T-helper 2 cell (primary cell): ENCODE measurements at places on chromosomes 7 and 10.
A peak's percentile ranks its signal among the peaks of the same experiment; 100 is the strongest.

- no peak for DNase-seq
Observed at GRCh38 chr10:98388101-98388655, 26.8 kb downstream of the PYROXD2 start.

DNA sequence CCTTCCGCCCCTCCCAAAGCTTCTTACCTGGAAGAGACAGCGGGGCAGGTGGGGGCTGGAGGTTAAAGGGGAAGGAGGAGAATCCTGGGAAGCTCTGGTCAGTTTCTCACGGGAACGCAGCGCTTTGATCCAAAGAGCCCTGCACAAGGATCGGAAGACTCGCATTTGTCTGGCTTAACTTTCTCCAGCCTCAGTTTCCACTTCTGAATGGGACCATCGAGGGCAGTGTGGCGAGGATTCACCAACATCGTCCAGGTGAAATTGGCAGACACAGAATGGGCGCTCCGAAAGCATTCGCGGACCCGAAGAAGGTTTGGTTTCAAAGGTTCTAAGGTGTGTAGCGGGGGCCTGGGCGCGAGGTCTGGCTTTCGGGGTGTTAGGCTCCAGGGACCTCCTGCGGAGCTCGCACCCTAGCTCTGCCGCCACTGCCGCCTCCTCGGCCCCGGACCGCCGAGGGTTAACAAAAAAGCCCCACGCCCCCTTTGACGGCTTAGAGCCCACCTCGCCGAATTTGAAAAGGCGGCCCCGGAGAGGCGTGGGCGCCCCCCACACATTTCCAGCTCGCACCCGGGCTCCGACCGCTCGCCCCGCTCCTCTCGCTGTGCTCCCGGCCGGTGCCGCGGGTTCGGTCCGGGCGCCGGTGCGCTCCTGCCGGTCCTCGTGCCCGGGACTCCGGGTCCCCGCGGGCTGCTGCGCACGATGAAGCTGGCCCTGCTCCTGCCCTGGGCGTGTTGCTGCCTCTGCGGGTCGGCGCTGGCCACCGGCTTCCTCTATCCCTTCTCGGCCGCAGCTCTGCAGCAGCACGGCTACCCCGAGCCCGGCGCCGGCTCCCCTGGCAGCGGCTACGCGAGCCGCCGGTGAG lies at the start of gene COL26A1:
Gene COL26A1, plus strand, starts transcription at position 542 of the 862 bp plus-strand sequence. Its CDS starts 158 bp downstream, at position 700.
- DNase-seq, result no peak

- no peak for DNase-seq
Observed at GRCh38 chr10:126857178-126857806, 47.9 kb upstream of the DOCK1 start.

DNA sequence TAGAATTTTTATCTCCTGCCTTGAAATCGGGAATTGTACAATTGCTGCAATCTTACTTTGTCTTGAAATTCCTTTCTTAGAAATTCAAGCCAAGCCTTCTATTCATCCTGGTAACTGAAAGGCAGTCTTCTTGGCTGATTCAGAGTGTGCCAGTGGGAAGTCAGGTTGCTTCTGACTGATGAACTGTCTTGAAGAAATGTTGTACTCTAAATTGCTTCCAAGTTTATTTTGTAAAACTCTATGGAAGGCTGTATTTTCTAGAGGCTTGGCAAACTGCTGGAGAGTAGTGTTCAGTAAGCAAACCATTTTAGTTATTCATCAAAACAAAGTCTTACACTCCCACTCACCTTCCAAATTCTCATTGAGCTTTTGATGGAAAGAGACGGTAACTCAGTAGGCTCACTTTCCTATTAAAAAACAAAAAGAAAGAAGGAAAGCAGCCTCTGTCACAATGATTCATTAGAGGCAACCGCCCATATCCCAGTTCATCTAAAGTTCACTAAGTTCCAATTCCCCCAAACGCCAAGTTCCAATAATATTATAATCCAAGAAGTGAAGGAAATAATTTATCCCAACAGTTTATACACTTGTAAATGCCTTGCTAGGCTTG lies 187.9 kb upstream of the MALRD1 start:
- no peak for DNase-seq

DNA sequence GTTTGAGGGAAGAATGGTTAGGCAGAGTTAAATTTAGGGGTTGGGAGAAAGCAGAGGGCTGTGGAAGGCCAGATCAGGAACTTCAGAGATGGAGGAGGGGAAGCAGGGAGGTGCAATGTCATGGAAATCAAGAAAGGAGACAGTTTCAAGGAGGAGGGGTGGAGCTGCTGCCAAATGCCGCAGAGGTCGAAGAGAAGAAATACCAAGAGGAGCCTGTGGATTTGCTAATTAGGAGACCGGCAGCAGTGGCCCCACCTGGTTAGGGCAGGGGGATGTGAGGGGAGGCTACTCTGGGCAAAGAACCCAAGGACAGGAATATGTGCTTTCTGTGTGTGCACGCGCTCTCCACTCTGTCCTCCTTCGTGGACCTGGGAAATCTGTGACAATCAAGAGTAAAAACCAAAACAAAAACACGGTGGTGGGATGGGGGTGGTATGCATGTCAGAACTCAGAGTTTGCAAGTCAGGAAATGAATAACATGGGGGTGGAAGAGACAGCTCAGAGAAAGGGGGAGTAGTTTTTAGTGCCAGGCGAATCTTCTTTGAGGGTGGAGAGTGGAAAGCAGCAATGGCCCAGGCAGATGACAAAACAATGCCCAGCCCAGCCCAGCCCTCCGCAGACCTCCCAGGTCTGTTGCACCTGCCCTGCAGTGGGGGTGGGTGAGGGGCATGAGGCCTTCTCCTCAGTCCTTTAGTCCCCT lies 102.9 kb upstream of the PAX2 start:
- no peak for DNase-seq

DNA sequence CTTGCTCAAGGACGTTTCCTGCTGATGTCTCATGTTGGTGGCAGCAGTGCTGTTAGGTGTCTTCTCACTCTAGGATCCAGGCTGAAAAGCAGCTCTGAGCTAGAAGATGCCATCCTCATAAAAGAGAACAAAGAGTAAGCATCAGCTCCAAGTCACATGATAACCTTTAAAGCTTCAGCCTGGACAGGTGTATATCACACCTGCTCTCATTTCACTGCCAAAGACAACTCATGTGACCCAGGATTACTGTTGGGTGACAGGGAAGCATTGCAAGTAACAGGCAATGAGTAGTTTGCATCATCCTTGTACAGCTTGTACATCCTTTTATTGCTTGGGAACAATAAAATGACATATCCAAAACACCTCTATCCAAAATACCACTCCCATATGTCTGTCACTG lies 423.4 kb upstream of the DPP6 start:
- no peak for DNase-seq

- no peak for DNase-seq
Observed at GRCh38 chr10:130808686-130809085, 502.8 kb downstream of the TCERG1L start.

GRCh38 chr10:117137031-117137910 lies 799 bp downstream of the VAX1 start:
- DNase-seq, result no peak

- no peak for DNase-seq
Observed at GRCh38 chr10:113666682-113667252, 2.9 kb upstream of the NRAP start.

GRCh38 chr10:132698761-132699391 lies 87.1 kb downstream of the NKX6-2 start:
- DNase-seq, result no peak

DNA sequence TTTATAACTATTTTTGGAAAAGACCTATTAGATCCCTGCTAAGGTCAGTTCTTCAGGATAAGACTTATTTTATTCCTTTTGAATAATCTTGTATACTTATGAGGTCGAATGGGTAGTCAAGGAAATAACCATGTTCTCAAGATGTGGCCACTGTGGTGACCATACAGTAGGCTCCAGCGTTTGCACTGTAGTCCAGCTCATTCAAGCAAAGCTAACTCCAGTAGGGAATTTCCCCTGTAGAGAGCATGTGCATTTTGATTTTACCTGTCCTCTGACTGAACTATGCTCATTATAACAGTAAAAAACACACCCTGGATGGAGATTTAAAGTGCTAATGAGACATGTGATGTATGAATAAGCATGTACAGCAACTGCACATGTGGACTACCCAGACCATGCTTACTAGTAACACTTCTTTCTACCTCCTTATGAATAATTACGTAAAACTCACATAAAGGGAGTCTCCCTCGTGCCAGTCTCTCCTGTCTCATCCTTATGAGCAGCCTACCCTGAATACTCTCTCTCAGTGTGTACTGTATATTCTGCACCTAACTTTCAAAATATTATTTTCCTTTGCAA lies 32.4 kb upstream of the SEMA3E start:
- DNase-seq, result no peak

GRCh38 chr7:104017001-104017400 lies 27.5 kb upstream of the RELN start:
- no peak for DNase-seq

DNA sequence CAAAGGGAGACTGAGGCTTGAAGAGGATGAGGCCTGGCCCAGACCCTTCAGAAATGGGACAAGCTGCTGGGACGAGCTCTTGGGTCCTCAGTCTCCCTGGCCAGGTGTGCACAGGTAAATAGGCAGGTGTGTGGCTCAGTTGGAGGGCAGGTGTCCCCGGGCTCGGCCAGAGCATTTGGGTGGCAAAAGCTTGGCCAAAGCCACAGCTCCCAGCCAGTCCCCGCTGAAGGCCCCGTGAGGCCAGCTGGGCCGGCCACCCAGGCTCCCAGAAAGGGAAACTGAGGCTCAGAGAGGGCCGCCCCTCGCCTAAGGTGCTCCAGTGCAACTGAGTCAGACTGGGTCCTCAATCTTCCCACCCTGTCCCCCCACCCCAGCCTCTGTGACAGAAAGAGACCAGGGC lies 37.3 kb downstream of the MICALL2 start:
- no peak for DNase-seq

GRCh38 chr10:123637326-123637880 lies 28.8 kb upstream of the GPR26 start:
- no peak for DNase-seq

GRCh38 chr10:107618504-107618994 lies 454.0 kb upstream of the SORCS1 start:
- no peak for DNase-seq

- DNase-seq, result no peak
Observed at GRCh38 chr10:87605628-87606251, 53.9 kb upstream of the PAPSS2 start.

DNA sequence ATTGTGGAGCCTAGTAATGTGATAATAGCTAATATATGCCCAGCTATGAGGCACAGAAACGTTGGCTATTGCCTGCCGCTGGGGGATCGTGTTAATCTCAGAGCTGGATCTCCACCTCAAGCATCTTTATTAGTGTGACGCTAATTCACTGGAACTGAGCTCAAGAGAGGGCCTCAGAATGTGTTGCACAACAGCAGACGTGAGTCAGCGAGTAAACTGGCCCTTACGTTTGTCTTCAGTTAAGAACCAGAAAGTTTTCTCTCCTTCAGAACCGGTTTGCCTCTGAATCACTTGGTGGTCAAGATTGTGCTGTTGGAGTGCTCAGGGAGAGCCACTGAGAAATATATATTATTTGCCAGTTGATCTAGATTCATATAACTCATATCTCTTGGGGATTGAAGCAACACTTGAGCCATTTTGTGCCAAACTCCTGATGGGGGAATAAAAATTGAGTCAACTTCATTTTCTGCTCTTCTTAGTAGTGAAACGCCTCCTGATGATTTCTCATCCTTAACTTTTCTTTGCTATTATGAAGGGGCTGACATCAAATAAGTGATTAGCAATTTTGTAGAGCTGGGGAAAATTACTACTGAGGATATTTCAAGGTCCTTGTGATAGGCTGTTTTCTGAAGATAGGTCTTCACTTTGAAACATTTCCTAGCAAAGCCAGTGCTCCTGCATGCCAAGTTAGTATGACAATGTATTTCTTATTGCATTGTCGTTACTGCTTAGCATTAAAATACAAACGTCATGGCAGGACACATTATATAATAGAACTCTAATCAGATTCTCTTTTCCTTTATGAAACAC lies 22.3 kb downstream of the BZW2 start:
- DNase-seq, result peak; percentile 48

- no peak for DNase-seq
Observed at GRCh38 chr10:125157505-125157904, 2.9 kb downstream of the CTBP2 start.

DNA sequence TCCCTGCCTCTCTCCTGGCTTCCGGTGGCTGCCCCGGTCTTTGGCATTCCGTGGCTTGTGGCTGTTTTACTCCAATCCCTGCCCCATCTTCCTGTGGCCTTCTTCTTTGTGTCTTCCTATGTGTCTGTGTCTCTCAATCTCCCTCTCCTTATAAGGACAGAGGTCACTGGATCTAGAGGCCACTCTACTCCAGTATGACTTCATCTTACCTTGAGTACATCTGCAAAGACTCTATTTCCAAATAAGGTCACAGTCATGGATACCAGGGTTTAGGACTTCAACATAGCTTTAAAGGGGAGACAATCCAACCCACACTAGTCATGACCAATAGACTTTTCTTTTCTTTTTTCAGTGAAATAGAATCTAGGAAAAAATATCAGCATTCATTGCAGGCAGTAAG lies 153.3 kb upstream of the INSYN2A start:
- DNase-seq, result no peak

DNA sequence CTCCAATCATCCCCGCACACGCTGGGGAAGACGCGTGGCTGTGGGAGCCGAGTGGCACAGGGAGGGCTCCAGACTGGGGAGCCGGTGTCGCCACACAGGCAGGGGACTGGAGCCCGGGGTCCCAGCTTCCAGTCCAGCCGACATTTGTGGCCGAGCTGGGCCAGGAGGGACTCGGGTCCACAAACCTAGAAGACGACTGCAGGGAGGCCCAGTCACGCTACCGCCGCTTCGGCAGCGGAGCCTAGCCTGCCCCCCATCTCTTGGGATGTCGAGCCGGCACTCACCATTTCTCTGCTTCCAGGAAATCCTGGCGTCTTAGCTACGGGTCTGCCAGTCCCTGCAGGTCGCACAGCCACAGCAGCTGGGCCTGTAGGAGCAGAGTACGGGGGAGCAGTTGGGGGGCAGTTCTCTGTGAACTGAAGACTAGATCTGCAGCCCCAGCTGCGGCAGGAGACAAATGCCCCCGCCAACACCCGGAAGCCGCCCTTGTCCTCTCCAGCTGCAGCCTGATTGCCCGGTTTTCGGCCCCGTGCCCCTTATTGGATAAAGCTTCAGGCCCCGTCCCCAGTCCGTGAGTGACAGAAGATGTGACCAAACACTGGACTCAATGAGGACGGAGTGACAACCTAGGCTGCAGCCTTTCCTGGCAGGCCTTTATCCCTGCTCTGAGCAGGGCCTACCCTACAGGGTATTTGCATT lies 270.7 kb downstream of the ZNF33B start:
- no peak for DNase-seq

- DNase-seq, result peak; percentile 37
Observed at GRCh38 chr10:92760609-92761008, 70.9 kb downstream of the HHEX start.

DNA sequence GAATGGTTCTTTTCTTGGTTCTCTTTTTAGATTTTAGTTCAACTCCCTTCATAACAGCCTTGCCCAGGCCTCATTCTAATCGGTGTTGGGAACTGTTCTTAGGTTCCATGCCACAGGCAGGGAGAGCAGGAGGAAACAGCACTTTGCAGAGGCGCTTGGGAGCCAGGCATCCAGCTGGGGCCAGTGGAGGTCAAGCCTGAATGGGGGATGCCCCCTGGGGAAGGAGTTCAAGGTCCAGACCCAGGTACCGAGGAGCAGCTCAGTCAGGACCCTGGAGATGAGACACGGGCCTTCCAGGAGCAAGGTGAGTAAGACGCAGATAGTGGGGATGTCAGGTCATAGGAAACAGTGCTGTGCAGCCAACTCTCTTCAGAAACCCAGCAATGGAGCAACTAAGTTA lies 4.5 kb downstream of the ZSCAN25 start:
- no peak for DNase-seq

- no peak for DNase-seq
Observed at GRCh38 chr10:22604344-22605126, 109.8 kb downstream of the PIP4K2A start.
